ENCODE measurements at places on chromosomes 3 and 15.

DNA sequence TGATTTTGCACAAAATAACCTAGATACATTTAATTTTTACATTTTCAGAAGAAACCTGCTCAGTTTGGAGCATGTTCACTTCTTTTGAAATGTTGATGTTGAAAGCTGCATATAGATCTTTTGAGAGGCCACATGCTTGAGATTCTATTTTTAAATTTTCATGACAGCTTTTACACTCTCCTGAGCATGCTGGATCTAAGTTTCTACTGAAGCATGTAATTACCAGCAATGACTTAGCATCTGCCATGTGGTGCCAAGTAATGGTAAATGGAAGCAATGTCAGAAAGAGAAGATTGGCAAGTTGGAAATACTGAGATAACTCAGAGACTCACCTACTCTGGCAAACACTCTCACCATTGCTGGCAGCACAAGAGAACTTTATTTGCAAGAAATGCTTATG is 310.6 kb downstream of the NSUN3 start:
- DNase-seq = no peak

DNA sequence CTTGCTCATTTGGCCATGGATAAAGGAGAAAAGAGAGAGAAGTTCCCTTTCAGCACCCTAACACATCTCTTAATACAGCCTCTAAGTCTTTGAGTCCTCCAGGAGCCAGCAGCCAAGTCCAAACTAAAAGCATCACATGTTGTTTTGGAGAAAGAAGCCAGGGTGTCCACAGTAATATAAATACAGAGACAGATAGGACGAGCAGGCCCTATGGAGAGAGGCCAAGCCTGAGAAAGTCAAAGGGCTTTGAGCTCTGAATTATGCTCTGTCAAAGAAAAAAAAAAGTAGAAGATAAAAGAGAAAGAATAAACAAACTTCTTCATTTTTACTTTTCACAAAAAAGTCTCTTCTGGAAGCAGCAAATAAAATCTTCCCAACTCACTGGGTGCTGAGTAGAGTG is 92.4 kb upstream of the THBS1 start:
- no peak for DNase-seq

DNA sequence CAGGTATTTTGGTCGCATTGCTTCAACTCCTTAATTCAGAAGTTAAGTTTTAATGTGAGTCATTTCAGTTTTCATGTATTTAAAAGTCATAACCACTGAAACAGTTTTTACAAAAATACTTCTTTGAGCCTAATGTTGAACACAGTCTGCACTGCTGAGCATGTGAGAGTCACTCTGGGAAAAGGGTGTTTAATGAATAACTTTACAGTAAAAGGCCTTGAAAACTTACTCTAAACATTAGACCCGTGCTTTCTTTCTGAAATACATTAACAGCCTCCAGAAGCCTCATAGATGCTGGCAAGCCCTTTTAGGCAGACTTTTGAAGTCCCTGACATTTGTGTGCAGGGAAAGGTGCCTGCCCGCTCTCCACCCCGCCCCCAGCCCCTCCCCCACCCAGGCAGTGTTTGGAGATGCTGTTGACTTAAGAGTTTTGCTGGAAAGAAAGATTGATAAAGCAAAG is 68.9 kb upstream of the NR2F2 start:
- DNase-seq = no peak

DNA sequence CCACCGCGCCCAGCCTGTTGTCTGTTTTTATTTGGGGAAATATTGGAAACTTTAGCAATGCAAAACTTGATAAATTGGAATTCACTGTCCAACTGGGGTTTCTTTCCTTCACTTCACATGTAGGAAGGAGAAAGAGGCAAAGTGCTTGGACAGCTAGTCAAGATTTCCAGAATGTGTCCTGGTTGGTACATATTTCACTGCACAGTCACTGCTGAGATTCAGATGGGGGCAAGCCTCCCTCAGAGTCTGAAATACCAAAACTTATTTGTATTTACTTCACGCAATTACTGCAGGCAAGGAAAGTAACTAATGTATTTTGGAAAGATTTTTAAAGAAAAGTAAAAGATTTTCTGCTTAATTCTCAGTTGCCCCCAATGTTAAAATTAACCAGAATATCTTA is 21.0 kb downstream of the LRRC31 start:
- DNase-seq = no peak

DNA sequence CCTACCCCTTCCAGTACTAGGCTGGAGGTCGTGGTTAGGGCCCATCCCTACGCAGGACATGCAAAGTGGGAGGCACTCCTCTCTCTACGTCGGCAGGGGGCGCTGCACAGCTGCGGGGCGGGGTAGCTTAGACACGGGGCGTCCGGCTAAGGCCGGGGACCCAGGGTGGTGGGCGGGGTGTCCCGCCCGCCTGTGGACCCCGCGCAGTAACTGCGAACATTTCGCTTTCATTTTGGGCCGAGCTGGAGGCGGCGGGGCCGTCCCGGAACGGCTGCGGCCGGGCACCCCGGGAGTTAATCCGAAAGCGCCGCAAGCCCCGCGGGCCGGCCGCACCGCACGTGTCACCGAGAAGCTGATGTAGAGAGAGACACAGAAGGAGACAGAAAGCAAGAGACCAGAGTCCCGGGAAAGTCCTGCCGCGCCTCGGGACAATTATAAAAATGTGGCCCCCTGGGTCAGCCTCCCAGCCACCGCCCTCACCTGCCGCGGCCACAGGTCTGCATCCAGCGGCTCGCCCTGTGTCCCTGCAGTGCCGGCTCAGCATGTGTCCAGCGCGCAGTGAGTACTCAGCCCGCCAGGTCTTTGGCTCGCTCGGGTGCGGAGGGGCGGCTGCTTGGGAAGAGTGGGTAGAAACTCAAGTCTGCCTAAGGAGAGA is at the start of gene IL12A:
TSS of gene IL12A (plus strand) at position 219 of the 655 bp plus-strand sequence.
- peak; percentile 79 for DNase-seq

DNA sequence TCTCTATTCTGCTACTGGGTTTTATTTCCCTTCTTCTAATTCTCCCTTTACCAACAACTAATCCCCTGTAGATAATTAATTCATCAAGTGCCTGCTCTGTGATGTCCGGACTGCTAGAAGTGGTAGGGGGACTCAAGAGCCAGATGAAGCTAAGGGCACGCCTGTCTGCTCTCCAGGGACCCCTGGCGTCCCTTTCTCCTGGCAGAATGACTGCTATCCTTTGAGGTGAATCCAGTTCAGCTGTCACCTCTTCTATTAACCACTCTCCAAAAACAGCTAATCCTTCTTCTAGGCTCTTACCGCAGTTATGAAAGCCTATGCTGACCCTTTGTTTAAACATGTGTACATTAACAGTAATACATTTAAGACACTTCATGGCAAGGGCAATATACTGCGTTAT is 1.4 kb upstream of the CHRNA7 start:
- no peak for DNase-seq

DNA sequence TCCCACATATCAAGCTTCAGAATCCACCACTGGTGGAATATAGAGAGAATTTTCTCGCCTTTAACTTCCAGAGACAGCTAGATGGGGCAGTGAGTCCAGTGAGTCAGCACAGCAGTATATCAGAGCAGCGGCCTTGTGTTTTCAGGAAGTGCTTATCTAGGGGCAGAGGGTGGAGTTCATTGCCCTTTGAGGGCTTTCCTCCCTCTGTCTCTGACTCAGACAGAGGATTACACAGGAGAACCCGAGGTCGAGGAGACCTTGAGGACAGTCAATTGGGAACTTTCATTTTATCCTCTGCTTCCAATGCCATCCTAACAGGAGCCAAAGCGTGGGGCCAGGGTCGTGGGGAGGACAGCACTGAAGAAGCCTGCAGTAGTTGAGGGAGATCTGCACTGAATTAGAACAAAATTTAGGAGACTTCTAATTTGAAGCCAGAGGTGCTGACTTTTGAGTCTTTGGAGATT is 109.6 kb upstream of the UMPS start:
- no peak for DNase-seq

- DNase-seq = no peak
Observed at GRCh38 chr15:48913141-48913540, 35.2 kb downstream of the EID1 start.

- DNase-seq = no peak
Observed at GRCh38 chr3:117606866-117607265, 897.3 kb downstream of the TUSC7 start.

DNA sequence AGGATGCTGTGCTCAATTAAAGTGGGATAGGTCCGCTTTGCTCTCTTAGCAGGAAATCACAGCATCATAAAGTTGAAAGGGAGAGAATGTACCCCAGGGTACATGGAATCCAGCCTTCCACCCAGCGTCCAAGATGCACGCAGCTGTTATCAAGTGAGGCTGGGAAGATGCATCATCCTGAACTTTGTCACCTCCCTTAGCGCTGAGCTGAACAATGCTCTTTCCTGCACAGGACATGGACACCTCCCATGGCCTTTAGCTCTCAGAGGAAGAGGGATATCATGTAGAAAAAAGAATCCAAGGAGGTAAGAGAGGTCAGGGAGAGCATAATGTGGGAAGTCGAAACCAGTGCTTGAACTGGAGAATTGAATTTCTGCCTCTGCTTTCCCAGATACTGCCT is 192.8 kb downstream of the FEZF2 start:
- no peak for DNase-seq

GRCh38 chr3:59836531-59836930 is 786.7 kb upstream of the CFAP20DC start:
- DNase-seq = no peak

DNA sequence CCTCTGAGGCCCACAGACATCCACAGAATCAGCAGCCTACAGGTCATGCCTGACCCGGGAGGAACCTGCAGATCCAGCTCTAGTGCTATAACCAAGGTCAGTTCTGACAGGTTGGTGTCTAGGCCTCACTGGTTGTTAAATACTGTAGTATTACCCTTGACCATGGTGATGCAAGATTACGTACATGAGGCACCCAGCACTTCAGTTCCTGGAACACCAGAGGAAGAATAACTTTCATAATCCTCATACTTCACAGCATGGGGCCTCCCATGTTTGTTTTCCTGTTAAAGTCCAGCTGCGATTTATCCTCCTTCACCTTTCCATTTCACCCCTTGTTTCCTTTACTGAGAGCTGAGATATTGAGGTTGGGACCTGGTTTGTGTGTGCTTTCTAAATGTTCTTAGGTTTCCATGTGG is 34.4 kb upstream of the GLCE start:
- DNase-seq = no peak

- DNase-seq = no peak
Observed at GRCh38 chr15:63834500-63835210, 907 bp upstream of the HERC1 start.

- DNase-seq = no peak
Observed at GRCh38 chr3:16695710-16696109, 90.5 kb upstream of the DAZL start.

DNA sequence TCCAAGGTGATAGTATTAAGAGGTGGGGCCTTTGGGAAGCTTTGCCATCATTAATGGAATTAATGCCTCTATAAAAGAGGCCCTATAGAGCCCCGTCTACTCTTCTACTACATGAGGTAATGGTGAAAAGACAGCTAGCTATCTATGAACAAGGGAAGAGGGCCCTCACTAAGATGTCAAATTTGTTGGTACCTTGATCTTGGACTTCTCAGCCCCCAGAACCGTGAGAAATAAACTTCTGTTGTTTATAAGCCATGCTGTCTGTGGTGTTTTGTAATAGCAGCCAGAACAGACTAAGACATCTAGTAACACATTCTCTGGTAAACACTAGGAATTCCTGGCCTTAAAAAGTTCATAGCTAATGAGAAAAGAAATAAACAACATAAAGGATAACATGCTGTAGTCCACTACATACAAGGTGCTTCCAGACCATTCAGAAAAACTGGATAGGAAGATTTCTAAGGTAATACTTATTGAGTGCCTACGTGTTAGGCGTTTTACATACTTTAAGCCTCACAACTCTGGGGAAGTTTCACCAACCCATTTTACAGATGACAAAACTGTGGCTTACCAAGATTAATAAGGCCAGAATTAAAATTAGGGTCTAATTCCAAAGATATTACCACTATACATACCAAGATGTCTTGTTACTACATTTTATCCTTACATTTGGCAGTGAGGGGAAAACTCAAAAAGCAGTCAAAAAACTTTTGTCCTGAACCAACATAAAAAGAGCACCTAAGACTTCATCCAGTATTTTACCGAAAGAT is 3.2 kb downstream of the UBE3A start:
- DNase-seq = no peak

- DNase-seq = no peak
Observed at GRCh38 chr15:80570553-80570952, 124.6 kb upstream of the ABHD17C start.

Data from stimulated activated CD4-positive, alpha-beta T cell treated with anti-CD3 and anti-CD28 coated beads, Interleukin-12 subunit alpha, Interleukin-12 subunit beta, amount 100 ng/mL, for 4 hours (primary cell).